Common myeloid progenitor, CD34-positive (primary cell): ENCODE measurements at places on chromosomes 6 and 20.

- no peak for DNase-seq
These were observed 124.4 kb upstream of the KCNK16 start for GRCh38 chr6:39446909-39447308.

DNA sequence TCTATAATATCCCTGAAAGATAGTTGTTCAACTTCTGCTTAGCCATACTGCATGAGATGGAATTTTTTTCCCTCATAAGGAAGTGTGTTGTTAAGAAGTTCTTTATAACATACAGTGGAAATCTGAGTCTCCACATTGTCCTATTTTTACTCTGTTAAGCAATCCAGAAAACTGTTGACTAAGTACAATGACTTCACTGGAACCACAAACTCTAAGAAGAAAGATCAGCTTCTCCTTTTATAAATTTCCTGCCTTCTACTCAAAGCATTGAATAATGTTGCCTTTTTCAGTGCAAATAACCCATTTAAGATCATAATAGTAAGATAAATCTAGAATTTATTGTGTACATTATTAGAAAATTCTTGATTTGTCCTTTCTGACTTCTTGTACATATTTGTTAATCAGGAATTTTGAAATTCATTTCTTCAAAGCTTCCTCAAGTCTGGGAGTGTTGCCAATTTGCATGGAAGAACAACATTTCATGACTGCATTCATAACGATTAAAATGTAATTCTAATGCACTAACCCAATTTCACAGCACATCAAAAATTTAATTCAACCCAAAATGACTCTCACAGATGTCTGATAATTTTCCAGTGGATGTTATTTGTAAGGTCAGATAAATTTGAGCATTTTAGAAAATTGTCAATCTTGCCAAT lies 45.6 kb upstream of the ANKEF1 start:
- peak; percentile 63 for DNase-seq

- DNase-seq = no peak
These were observed 73.1 kb downstream of the NDUFAF5 start for GRCh38 chr20:13857961-13858360.

DNA sequence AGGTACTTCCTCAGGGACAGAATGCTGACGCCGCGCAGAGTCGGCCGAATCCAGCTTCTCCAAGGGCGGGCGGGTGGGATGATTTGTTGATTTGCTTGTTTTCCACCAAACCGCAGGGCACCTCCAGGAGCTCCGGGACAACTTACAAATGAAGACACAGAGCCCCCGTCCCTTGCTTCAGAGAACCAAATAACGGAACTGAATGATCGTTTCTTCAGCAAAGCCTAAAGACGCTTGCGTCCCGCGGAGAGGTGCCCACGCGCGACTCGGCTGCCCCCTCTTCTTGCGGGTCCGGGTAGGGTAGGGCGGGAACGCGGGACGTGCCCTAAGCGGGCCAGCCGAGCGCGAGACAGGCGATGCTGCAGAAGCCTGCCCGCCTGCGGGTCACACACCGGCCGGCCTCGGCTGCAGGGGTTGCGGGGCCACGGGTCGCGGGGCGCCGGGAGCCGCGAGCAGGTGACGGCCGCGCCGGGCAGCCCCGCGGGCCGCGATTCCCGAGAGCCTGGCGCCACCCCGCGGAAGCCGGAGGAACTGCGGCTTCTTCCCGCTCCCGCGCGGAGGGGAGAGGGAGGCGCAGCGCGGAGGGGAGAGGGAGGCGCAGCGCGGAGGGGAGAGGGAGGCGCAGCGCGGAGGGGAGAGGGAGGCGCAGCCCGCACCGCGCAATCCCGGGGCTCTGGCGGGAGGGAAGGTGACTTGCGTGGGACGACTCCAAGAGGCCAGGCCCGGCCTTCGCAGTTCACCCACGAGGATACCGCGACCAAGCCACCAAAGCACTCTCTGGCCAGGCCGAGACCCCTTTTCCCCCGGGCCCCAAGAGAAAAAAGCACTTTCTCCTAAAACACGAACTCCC lies 7.7 kb upstream of the FOXF2 start:
- peak; percentile 45 for DNase-seq

DNA sequence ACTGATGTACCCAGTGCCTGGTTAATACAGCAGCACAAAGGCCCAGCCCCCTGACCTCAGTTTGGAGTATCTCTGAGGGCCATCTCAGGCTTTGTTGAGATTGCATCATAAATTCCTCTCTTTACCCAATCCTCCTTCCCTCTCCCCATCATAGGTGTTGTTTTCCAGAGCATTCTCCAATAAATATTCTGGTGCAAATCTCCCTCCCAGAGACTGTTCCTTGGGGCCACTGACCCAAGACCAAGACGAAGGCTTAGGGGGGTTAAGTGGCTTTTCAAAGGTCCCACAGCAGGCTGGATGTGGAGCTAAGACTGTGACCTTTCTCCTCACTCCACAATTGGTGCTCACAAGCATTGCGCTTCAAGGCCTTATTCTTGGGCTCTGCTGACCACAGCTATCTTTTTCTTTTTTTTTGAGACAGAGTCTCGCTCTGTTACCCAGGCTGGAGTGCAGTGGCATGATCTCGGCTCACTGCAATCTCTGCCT lies 72.4 kb upstream of the ZMYND8 start:
- no peak for DNase-seq

DNA sequence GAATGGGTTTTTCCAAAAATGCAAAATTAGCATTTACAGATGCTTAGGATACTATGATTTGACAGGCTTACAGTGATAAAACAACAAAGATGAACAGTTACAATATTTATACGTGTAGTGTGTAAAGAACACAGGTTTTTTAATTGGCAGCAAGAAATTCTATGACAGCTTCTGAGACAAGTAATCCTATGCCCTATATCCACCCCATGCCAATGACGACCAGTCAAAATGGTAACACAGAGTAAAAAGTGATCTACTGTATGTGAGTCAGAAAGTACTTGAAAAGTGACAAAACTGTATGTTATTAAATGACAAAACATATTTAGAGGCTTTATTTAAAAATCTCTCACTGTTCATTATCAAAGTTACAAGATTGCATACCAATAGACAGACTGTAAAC lies 99.5 kb downstream of the PRDM1 start:
- no peak for DNase-seq

GRCh38 chr20:43943725-43944124 lies 29.1 kb downstream of the TOX2 start:
- no peak for DNase-seq

DNA sequence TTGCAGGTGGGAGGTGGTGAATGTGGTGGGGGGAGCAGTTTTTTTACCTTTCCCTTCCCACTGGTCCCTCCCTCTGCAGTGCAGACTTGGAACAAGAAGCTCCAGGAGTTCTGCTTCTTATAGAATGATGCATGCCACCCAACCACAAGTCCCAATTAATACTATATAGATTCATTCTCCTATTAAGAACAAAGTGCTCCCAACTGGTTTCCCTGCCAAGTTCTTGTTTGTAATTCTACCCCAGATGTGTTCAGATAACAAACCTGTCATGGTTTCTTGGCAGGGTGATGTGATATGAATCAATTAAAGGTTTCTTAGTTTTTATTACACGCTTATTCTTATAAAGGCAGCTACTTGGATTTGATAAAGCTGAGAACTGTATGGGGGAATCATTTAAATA lies 23.9 kb downstream of the HDDC2 start:
- no peak for DNase-seq

DNA sequence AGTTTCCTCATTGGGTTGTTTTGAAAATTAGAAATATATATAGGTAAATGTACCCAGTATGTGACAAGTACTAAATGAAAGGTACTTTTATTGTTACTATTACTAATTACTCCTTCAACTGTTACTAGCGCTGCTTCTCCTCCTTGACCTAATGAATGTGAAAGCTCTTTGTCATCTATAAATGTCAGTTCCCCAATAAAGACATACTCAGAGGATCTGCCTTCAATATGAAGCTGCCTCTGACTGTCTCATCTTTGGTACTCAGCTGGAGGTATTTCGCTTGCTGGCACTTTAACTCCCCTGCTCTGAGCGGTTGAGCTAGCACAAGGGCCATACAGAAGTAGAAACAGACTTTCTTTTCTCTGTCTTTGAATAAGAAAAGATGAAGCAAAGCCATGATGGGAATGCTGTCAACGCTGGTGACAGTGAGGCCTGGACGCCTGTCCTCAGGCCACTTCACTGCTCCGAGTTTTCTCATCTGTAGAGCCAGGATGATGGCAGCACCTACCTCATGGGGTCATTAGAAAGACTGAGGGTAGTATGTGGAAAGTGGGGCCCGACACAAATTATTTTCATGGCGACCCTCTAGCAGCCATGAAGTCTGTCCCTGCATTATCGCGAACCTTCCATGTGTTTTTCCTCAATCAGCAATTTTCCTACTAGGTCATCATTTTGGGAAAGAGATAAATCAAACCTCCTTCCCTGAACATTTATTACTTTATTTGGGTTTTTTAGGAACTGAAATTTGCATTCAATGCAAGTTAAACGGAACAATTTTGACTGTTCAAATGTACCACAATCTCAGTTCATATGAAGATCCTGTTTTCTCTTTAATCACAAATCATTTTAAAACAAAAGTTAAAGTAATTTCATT lies 55.9 kb upstream of the SNX9 start:
- DNase-seq = no peak

GRCh38 chr20:30500829-30501440 lies 756.5 kb upstream of the DEFB115 start:
- no peak for DNase-seq

GRCh38 chr6:70415247-70415646 lies 1.9 kb downstream of the FAM135A start:
- DNase-seq = peak; percentile 13

DNA sequence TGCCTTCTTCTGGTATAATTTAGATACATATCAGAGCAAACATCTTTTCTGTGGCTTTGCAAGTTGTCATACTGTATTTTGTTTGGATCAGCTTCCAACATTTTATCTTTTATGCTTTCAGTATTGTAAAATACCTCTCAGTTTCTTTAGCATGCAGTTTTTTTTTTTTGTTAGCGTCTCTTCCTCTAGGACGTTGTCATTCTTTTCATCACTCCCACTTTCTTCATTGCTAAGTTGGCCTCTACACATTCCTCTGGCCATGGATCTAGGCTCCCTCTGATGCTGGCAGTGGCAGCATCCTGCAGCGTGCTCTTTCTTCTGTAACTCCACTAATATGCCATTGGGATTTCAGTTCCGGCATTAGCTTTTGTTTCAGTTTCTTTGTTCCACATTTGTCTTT lies 21.7 kb downstream of the RPRD1B start:
- no peak for DNase-seq

DNA sequence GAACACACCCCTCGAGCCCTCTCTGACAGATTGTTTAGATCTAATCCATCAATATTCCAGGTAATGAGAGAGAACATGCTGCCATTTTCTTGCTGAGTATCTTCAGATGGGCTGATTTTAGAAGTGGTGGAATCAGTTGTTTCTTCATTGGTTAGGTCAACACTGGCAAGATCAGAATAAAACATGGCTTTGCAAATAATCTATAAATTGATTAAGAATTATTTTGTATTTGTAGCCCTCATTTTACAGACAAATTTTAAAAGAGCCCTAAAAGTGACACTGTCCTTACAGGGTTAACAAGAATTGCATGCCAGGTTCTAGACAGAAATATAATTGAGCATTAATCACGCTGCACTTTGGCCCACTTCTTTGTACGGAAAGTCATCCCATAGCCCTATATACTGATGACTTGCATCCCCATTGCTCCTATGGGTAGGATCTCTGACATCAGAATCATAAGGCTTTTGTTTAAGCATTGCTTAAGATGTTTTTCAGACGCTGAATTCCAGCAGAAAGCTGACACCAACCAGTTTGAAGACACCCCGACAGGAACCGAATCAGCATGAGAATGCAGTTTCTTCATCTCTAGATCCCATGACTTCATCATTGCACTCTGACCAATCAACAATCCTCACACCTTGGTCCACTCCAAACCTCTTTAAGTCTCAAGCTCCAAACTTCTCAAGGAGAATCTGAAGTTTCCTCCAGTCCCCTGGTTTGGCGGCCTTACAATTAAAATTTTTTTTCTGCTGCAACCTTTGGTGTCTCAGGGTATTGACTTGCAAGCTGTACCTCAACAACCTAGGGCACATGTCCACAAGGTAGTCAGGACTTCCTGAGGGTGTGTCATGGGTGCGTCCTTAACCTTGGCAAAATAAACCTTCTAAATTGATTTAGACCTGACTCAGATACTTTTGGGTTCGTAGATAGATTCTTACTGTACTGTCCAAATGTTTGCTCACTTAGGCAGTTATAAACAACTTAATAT lies 7.8 kb downstream of the TDP2 start:
- no peak for DNase-seq
